ENCODE measurements at places on chromosomes 12 and 14. TPM values are rescaled to one million over a fixed set of nuclear protein-coding genes. Genes with fewer than 3 reads are reported as not detected.

The ALDH1L2 gene
- total RNA-seq = 0.37 TPM

The KCNMB4 gene
- 10.9 TPM for total RNA-seq

The NOS1 gene
- total RNA-seq = not detected

The AKAP3 gene
- not detected for total RNA-seq

The RASAL1 gene
- total RNA-seq = 5.7 TPM

The NTF3 gene
- 0.68 TPM for total RNA-seq

The STAC3 gene
- 1.9 TPM for total RNA-seq

DNA sequence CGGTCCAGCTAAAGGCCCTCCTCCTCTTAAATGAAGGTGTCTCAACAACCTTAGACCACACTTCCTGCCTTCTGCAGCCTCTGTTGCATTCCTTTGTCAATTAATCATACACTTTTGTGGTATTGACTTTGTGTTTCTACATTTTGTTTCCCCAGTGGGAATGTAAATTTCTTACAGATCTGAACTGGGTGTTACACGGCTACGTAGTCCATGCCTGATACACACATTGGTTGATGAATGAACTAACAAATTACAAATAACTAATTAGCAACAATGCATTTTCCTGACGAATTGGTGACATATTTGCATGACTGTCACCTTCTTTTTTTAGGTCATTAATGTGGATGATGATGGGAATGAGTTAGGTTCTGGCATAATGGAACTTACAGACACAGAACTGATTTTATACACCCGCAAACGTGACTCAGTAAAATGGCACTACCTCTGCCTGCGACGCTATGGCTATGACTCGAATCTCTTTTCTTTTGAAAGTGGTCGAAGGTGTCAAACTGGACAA is 15.2 kb upstream of the CCT2 start:
- H3K36me3 ChIP-seq = peaks cover 37% of the 10 kb centered on the region
- no peaks in the 10 kb centered on the region for H3K27me3 ChIP-seq
- no peak for DNase-seq
- H3K27ac ChIP-seq = no peak overlapping the region
- no peak overlapping the region for H3K4me3 ChIP-seq

GRCh38 chr12:49979016-49979586 is 6.4 kb downstream of the AQP6 start:
- no peaks in the 10 kb centered on the region for H3K27me3 ChIP-seq
- H3K4me1 ChIP-seq = peaks cover 6% of the 10 kb centered on the region
- no peak for DNase-seq
- H3K36me3 ChIP-seq = no peaks in the 10 kb centered on the region

GRCh38 chr14:69561893-69562292 is 12.8 kb downstream of the CCDC177 start:
- DNase-seq = no peak
- H3K27ac ChIP-seq = no peak overlapping the region
- peaks cover 64% of the 10 kb centered on the region for H3K27me3 ChIP-seq
- no peaks in the 10 kb centered on the region for H3K4me1 ChIP-seq
- H3K4me3 ChIP-seq = no peak overlapping the region

DNA sequence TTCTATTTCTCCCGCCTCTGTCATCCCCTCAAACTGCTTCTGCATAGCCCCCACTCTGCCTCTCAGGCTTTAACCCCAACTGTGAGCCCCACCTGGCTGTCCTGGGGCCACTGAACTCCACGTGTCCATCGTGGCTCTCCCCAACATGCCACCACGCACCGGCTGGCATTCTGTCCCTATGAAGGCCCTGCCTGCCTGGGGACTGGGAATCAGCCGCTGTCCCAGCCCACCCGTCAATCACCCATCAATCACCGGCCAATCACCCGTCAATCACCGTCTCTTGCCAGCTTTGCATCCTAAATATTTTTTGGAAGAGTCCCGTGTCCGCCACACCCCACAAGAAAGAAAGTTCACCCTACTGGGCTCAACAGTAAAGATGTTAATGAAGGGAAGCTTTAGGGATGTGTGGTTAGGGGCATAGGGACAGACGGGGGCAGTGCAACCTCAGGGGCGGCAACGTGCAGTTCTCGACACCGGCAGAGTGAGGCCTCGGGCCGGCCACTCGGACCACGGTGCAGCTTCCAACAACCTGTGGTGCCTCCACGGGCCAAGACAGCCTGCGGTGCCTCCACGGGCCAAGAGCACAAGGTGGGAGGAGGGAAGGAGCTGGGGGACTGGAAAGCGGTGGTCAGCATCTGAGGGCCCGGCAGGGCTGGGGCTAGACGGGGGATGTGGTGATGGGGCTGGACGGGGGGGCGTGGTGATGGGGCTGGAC is 85.6 kb downstream of the GALNT9 start:
- peaks cover 4% of the 10 kb centered on the region for H3K4me1 ChIP-seq
- no peak overlapping the region for H3K4me3 ChIP-seq
- H3K27me3 ChIP-seq = no peaks in the 10 kb centered on the region
- H3K36me3 ChIP-seq = no peaks in the 10 kb centered on the region
- no peak overlapping the region for H3K27ac ChIP-seq

- no peaks in the 10 kb centered on the region for H3K36me3 ChIP-seq
- no peak overlapping the region for H3K4me3 ChIP-seq
- H3K27ac ChIP-seq = no peak overlapping the region
- DNase-seq = no peak
- H3K4me1 ChIP-seq = no peaks in the 10 kb centered on the region
- peaks cover 20% of the 10 kb centered on the region for H3K27me3 ChIP-seq
These were observed 163.9 kb downstream of the ASCL4 start for GRCh38 chr12:107938446-107938845.

- no peaks in the 10 kb centered on the region for H3K36me3 ChIP-seq
- peak; percentile 10 for DNase-seq
- no peaks in the 10 kb centered on the region for H3K27me3 ChIP-seq
- H3K4me1 ChIP-seq = peaks cover 11% of the 10 kb centered on the region
- no peak overlapping the region for H3K4me3 ChIP-seq
These were observed 36.8 kb downstream of the CCDC88C start for GRCh38 chr14:91380610-91381371.

All from transverse colon (tissue), 4 donors.